ENCODE measurements at places on chromosomes 1 and 21. TPM values are rescaled to one million over a fixed set of nuclear protein-coding genes. Genes with fewer than 3 reads are reported as not detected.

The NBPF10 gene
- 3.6 TPM for total RNA-seq

The CFHR3 gene
- not detected for total RNA-seq

The HORMAD1 gene
- total RNA-seq: 11.3 TPM

The IFI44 gene
- total RNA-seq: 7.1 TPM

The SPATA21 gene
- not detected for total RNA-seq

The DNASE2B gene
- total RNA-seq: not detected

The DEPDC1 gene
- 0.72 TPM for total RNA-seq

The TSPEAR gene
- total RNA-seq: 0.32 TPM

The MPZL1 gene
- total RNA-seq: 39.8 TPM

The CYYR1 gene
- 3.6 TPM for total RNA-seq

The NR5A2 gene
- total RNA-seq: 1.3 TPM

The SPRR2F gene
- 4.2 TPM for total RNA-seq

The MYOG gene
- total RNA-seq: not detected

The GPR161 gene
- total RNA-seq: 3.1 TPM

The NBPF15 gene
- total RNA-seq: 40.3 TPM

The CELA2A gene
- not detected for total RNA-seq

The DHCR24 gene
- 167 TPM for total RNA-seq

The LGR6 gene
- 4.2 TPM for total RNA-seq

The RABGAP1L gene
- total RNA-seq: 102 TPM

The ADGRL4 gene
- total RNA-seq: 18.0 TPM

The DPYD gene
- 10.3 TPM for total RNA-seq
